ENCODE measurements at places on chromosomes 2 and 18. TPM values are rescaled to one million over a fixed set of nuclear protein-coding genes. Genes with fewer than 3 reads are reported as not detected.

The TUBA4B gene
- total RNA-seq = not detected

The IGFBP2 gene
- total RNA-seq = 188 TPM

The HOXD8 gene
- total RNA-seq = 8.6 TPM

The ABCB11 gene
- total RNA-seq = not detected

The SPIRE1 gene
- total RNA-seq = 14.1 TPM

The NT5DC4 gene
- not detected for total RNA-seq

The SNORC gene
- total RNA-seq = 0.33 TPM

Measured in SJCRH30 (cell line).